Type B pancreatic cell (in vitro differentiated cells): ENCODE measurements at places on chromosomes 12 and 14. TPM values are rescaled to one million over a fixed set of nuclear protein-coding genes. Genes with fewer than 3 reads are reported as not detected.

DNA sequence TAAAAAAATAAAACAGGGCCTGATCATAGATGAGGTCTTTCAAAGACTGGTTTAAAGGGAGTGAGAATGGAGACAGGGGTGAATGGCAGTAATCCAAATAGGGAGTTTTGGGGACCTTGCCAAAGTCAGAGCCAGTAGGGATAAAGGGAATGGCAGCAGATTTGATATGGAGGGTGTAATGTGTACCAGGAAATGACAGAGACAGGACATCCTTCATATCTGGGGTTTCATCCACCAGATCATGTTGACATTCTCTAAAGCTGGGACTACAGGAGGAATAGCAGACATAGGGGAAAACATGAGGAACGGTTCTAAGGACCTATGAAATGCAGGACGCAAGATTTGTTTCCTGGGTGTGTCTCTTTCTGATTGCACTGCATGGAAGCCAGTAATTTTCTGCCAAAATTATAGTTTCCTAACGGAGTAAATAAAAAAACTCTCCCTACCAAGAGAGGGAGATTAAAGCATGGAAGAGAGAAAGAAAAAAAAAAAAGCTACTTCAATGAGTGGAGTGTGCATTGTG lies 169.9 kb downstream of the PRKD1 start:
- DNase-seq: no peak

- no peak for DNase-seq
Measured at GRCh38 chr12:118432812-118433545, 56.6 kb downstream of the SUDS3 start.

- DNase-seq: no peak
Measured at GRCh38 chr12:119366007-119366406, 31.5 kb downstream of the CCDC60 start.

GRCh38 chr14:65419593-65420252 lies 7.2 kb downstream of the FUT8 start:
- DNase-seq: no peak

DNA sequence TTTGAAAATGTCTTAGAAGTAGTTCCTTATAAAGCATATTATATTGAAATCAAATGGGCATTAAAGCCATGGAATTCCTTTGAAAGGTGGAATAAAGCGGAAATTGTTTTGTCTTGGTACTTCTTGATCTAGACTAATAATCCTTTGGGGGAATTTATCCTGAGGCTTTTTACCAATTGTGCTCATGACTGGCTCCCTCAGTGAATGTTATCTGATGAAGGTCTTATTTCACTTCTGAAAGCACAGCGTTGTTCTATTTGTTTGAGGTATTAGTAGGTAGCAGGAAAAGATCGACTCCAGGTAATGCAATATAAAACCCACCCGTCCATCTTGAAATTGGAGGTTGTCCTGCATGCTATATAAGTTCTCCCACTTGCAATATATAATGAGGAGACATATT lies 64.8 kb downstream of the PPFIBP1 start:
- no peak for DNase-seq

DNA sequence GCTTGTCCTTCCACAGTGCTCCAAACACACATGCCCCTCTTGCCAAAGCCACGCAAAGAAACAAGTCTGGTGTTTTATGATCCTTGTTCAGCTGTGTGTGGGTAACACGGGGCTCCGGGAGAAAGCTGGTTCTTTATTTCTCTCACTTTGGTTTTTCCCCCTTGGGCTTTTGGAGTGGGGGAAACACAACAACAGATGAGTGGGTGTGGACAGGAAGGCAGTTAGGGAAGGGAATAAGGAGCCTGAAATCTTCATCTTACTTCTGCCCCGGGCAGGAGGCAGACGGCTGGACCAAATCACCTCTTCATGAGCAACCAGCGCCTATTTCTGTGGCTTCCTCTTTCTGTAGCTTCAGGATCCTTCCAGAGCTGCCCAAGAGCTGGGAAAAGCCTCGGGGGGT lies 218.5 kb downstream of the PHETA1 start:
- DNase-seq: no peak

DNA sequence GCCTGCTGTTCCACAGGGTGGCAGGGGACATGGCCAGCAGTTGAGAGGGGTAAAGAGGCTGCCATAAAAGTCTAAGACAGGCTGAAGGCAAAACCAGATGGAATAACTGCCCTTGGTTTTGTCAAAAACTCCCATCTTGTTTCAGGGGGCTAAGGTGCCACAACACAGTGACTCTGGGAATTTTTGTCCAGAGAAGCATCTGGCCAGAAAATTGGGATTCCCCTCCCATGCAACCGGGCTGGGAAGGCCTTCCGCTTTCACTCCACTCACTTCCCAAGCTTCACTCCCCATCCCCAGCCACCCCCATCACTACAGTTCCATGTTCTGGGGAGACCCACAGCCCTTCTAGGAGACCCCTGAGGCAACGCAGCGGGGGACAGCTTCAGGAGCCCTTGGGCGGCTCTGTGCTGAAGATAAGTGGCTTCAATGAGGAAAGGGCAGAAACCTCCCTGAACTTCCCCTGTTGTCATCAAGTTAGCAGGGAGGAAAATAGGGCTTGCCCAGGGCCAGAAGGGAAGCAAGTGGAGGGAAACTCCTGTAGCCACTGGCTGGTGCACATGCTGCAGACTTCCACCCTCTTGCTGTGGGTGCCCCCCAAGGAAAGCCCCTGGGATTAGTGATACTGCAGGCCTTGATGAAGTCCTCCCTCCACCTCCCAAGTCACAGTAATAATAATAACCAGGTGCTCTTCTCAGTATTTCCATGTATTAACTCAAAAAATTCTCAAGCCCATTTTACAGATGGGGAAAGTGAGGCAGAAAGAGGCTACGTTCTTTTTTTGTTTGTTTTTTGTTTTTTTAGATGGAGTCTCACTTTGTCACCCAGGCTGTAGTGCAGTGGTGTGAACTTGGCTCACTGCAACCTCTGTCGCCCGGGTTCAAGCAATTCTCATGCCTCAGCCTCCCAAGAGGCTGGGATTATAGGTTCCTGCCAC lies 6.0 kb downstream of the TMEM229B start:
- no peak for DNase-seq

DNA sequence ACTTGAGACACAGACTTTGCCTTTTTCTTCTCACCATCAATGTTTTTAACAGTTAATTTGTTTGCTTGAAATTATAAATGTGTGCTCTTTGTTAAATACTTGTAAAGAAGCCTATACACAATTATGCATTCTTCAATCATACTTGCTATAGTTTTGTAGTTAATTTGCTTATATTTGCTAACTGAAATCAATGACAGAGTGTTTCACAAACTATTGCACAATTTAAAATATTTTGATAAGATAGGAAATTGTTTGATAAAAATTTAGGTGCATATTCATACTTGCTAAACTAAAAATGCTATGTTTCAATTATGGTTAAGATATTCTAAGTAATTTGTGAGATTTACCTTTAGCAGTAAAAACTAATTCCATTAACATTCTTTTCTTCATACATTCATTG lies 13.7 kb upstream of the OR4K5 start:
- no peak for DNase-seq

CAPZA3 gene
- not detected in 2 replicates for total RNA-seq

P2RX2 gene
- 2.8 and 5.4 TPM in 2 replicates for total RNA-seq

PSMB11 gene
- total RNA-seq: not detected in 2 replicates

TMTC3 gene
- 34.1 and 38.5 TPM in 2 replicates for total RNA-seq

KLRC4 gene
- total RNA-seq: not detected in 2 replicates

LRRC9 gene
- 0.50 and 1.7 TPM in 2 replicates for total RNA-seq

KLHDC1 gene
- 1.7 and 3.5 TPM in 2 replicates for total RNA-seq
